ENCODE measurements at places on chromosomes 7 and 10. TPM values are rescaled to one million over a fixed set of nuclear protein-coding genes. Genes with fewer than 3 reads are reported as not detected.

- no peaks in the 10 kb centered on the region for H3K27me3 ChIP-seq
- H3K4me1 ChIP-seq, result peaks cover 18% of the 10 kb centered on the region
- DNase-seq, result no peak
- peak overlapping the region; percentile 84 for H3K27ac ChIP-seq
- H3K4me3 ChIP-seq, result peak overlapping the region; percentile 4
These were observed 14.7 kb upstream of the HPS1 start for GRCh38 chr10:98461500-98461842.

DNA sequence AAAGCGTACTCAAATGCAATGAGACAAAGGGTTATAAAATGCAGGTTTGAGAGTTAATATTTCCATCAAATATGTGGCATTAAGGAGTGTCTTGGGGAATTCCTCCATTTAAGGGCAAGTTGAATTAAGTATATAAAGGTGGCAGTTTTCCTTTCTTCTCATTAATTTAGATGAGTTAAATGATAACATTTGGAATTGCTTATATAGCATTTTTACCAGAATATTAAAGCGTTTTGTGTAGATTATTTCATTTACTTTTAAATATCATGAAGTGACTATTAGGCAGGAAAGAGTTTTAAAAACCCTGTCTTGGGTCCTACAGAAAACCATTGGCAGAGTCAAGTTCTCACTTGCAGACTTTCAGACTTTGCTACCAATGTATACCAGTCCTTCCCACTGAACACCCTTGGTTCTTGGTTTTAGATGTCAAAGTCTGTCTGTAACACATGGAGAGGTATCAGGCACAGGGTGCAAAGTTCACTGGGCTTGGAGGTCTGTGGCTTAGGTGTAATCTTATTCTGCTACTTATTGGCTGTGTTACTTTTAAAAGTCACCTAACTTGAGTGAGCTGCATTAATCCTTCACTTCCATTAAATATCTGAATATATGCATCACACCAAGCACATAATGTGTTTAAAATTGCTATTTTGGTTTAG, 51.0 kb downstream of the ASB4 start:
- no peak overlapping the region for H3K27ac ChIP-seq
- peaks cover 11% of the 10 kb centered on the region for H3K27me3 ChIP-seq
- no peaks in the 10 kb centered on the region for H3K4me1 ChIP-seq
- H3K36me3 ChIP-seq, result no peaks in the 10 kb centered on the region

GRCh38 chr10:84296091-84296981, 32.1 kb upstream of the CCSER2 start:
- peak overlapping the region; percentile 82 for H3K27ac ChIP-seq
- H3K36me3 ChIP-seq, result no peaks in the 10 kb centered on the region
- peak; percentile 66 for DNase-seq
- H3K27me3 ChIP-seq, result no peaks in the 10 kb centered on the region
- H3K4me3 ChIP-seq, result peak overlapping the region; percentile 14
- H3K4me1 ChIP-seq, result peaks cover 12% of the 10 kb centered on the region

DNA sequence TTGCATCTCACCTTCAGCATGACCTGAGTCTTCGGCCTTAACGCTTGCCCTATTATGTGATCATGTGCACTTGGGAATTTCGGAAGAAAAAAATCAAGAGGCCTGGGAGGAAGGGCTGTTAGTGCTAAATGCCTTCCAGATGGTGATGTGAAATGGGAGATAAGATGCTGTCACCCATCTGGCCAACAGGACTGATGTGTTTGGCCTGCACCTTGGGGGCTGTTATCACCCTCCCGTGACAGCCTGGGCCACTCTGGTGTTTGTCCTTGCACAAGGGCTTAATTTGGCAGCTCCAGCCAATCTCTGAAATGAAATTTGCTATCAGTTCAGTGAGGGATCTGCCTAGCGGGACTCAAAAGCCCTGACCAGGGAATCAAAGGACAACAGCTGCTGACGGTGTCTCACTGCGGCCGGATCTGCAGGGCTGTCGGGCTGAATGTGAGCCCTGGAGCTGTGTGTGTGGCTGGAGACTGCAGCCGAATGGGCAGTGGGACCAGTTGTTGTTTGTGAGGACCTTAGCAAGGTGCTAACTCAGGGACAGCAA, 131.4 kb upstream of the BTBD16 start:
- no peaks in the 10 kb centered on the region for H3K36me3 ChIP-seq
- no peak for DNase-seq
- H3K27me3 ChIP-seq, result no peaks in the 10 kb centered on the region

DNA sequence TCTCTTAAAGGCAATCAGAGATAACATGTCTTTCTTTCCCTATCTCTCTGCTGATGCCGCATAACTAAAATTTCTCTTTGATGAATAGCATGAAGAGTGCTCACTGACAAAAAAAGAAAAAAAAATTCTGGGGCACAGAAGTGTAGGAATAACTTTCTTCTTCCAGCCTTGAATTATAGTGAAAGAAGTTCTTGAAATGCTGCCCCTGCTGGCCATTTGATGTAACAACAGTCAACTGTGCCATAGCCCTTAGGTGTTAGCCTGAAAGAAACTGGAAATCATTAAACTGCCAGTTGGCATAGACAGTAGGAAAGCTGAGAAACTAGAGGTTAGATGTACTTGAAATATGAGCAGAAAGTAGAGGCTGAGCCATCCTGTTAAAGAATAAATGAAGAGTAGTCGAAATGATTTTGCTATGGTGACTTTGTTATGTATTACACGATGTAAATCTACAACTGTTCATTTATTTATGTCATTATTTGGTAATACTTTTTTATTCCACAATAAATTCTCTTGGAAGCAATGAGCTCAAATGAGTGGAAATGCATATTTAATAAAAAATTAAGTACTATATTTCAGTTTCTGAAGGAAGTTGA, 48.3 kb upstream of the FAM171A1 start:
- no peak overlapping the region for H3K27ac ChIP-seq
- no peaks in the 10 kb centered on the region for H3K4me1 ChIP-seq
- H3K36me3 ChIP-seq, result no peaks in the 10 kb centered on the region
- H3K27me3 ChIP-seq, result no peaks in the 10 kb centered on the region
- no peak overlapping the region for H3K4me3 ChIP-seq
- DNase-seq, result peak; percentile 13

DNA sequence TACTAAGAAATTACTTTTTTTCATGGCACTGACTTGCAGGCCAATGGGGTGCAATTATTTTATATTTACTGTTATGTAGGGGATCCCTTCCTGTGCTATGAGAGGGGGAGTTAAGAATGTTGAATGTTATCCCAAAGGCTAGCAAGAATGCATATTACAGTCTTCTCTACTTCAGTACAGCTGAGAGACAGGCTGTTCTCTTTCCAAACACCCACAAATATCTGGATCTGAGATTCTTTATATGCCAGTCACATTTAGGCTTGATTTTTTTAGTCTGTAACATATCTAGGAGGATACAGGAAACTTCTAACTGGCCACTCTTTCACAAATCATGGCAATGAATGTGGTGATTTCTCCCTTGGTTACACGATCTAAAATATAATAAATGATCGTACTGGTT, 266.4 kb upstream of the FZD8 start:
- H3K27ac ChIP-seq, result no peak overlapping the region
- peaks cover 25% of the 10 kb centered on the region for H3K4me1 ChIP-seq
- no peaks in the 10 kb centered on the region for H3K36me3 ChIP-seq
- no peaks in the 10 kb centered on the region for H3K27me3 ChIP-seq

GRCh38 chr7:26735976-26736600, 128.3 kb downstream of the SKAP2 start:
- DNase-seq, result no peak
- H3K4me1 ChIP-seq, result no peaks in the 10 kb centered on the region
- H3K36me3 ChIP-seq, result no peaks in the 10 kb centered on the region
- H3K27me3 ChIP-seq, result no peaks in the 10 kb centered on the region

- H3K27me3 ChIP-seq, result no peaks in the 10 kb centered on the region
- H3K36me3 ChIP-seq, result no peaks in the 10 kb centered on the region
- no peak for DNase-seq
- peaks cover 17% of the 10 kb centered on the region for H3K4me1 ChIP-seq
- no peak overlapping the region for H3K27ac ChIP-seq
- H3K4me3 ChIP-seq, result no peak overlapping the region
These were observed 2.9 kb downstream of the BNIP3 start for GRCh38 chr10:131978851-131979250.

- H3K4me3 ChIP-seq, result no peak overlapping the region
- no peaks in the 10 kb centered on the region for H3K36me3 ChIP-seq
- DNase-seq, result peak; percentile 67
- no peaks in the 10 kb centered on the region for H3K27me3 ChIP-seq
- peaks cover 8% of the 10 kb centered on the region for H3K4me1 ChIP-seq
- H3K27ac ChIP-seq, result peak overlapping the region; percentile 14
These were observed 31.4 kb downstream of the CCDC71L start for GRCh38 chr7:106629516-106629915.

DNA sequence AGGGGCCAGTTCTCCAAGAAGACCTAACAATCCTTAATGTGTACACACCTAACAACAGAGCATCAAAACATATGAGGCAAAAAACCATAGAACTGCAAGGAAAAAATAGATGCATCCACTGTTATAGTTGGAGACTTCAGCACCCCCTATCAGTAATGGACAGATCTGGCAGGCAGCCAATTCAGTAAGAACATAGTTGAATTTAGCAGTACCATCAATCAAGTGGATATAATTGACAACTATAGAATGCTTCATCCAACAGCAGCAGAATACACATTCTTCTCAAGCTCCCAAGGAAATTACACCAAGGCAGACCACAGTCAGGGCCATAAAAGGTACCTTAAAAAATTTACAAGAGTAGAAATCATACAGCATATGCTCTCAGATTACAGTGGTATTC, 42.2 kb downstream of the POLL start:
- no peak overlapping the region for H3K27ac ChIP-seq
- H3K27me3 ChIP-seq, result no peaks in the 10 kb centered on the region
- no peak for DNase-seq
- no peaks in the 10 kb centered on the region for H3K4me1 ChIP-seq
- no peak overlapping the region for H3K4me3 ChIP-seq

DNA sequence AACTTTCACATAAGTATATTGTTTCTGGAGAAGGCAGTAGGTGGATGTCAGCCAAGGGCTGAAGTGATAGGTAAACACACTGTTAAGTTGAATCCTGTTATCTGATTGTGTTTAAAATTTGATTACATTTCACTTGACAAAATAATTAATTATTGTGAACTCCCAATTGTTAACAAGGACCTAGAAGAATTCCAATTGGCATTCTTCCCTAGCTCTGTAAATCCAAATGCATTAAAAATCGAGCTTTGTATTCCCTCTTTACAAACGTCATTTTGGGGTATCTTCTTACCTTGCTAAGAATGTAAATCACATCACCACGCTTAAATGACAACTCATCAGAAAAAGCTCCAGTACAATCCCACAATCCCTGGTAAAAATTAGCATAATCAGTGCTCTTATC, 179.9 kb downstream of the SKAP2 start:
- H3K4me1 ChIP-seq, result peaks cover 4% of the 10 kb centered on the region
- H3K36me3 ChIP-seq, result no peaks in the 10 kb centered on the region
- no peak overlapping the region for H3K4me3 ChIP-seq
- no peak overlapping the region for H3K27ac ChIP-seq
- peaks cover 8% of the 10 kb centered on the region for H3K27me3 ChIP-seq

- peaks cover 11% of the 10 kb centered on the region for H3K4me1 ChIP-seq
- H3K27ac ChIP-seq, result no peak overlapping the region
- H3K27me3 ChIP-seq, result no peaks in the 10 kb centered on the region
- DNase-seq, result peak; percentile 80
- H3K4me3 ChIP-seq, result no peak overlapping the region
These were observed 252.7 kb upstream of the SHH start for GRCh38 chr7:156064971-156065386.

DNA sequence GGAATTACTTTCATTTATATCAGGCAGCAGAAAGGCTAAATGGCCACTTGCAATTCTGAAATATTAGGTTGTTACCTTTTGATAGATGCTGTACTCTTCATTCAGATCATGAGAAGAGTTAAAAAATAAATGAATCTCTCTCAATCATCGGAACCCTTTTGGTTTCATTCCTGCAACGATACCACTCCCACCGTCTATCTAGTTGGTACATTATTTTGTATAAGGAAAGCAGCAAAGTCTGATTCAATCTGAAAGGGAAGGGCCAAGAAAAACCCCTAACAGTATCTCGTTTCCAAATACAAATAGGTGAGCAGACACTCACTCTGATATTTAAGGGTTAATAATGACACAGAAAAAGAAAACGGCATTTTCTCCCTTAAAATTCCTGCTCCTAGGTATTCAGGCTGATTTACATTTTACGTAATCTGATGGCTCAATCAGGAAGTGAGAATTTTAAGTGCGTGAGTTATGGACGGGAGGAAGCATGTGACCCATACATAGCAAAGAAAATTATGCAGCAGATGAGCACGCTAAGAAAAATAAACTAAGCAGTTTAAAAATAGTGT, 209.4 kb upstream of the KLF14 start:
- no peaks in the 10 kb centered on the region for H3K36me3 ChIP-seq
- peaks cover 26% of the 10 kb centered on the region for H3K4me1 ChIP-seq
- DNase-seq, result peak; percentile 92
- H3K27ac ChIP-seq, result peak overlapping the region; percentile 97

DNA sequence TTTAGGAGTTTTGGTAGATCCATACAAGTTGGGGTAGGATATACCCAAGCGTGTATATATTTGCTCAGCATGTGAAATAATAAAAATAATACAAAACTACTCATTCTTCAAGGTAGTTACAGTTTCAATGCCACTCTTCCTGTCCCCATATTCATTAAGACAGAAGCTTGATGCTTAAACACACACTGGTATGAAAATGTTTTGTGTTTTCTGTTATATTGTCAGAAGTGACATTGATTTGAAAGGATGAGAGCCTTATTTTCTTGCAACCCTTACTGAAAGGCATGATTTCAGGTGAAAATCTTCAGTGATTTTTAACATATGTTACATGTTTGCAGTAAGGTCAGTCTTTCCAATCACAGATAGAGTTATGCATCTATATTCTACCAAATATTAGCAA, 233.6 kb downstream of the TRIL start:
- peaks cover 13% of the 10 kb centered on the region for H3K36me3 ChIP-seq
- no peak overlapping the region for H3K27ac ChIP-seq
- no peak overlapping the region for H3K4me3 ChIP-seq
- peaks cover 7% of the 10 kb centered on the region for H3K4me1 ChIP-seq
- no peaks in the 10 kb centered on the region for H3K27me3 ChIP-seq

DNA sequence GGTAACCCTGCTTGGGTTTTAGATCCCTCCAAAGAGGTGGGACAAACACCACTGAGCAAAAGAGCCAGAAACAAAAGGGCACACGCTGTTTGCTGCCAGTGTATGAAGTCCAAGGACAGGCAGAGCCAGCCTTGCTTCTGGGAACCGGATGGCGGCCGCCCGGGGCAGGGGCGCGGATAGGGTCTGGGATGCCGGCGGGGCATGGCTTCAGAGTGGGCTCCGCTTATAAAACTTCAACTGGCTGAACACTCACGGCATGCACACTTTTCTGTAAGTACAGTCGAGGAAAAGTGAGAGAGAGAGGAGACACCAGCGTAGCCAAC, 62.6 kb downstream of the ASB13 start:
- H3K27ac ChIP-seq, result no peak overlapping the region
- no peak overlapping the region for H3K4me3 ChIP-seq
- H3K4me1 ChIP-seq, result no peaks in the 10 kb centered on the region
- no peaks in the 10 kb centered on the region for H3K36me3 ChIP-seq

GPR26 gene
- 0.09 TPM for total RNA-seq

MSMB gene
- not detected for total RNA-seq

MKX gene
- 3.9 TPM for total RNA-seq

SPDYE2 gene
- total RNA-seq, result not detected

SPDYE6 gene
- not detected for total RNA-seq
